ENCODE measurements at places on chromosomes 12 and 14.

- DNase-seq: no peak
Observed at GRCh38 chr12:63302269-63302940, 151.4 kb upstream of the AVPR1A start.

DNA sequence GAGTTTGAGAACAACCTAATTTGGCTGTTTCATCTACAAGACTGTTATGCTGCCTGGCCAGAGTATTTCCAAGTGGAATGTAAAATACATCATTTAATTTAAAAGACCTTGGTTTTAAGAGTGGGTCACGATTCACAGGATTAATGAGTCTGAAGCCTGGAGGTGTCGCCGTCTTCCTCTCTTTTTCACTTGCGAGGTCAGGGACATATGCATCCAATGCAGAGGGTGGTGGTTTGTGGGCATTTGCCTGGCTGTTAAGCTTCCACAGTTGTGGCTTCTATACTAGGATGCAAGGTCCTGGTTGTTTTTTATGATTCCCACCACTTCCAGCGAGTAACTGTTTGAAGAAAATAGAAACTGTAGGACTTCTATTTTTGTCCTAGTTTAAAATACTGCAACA lies 22.8 kb upstream of the RASSF3 start:
- DNase-seq: no peak

DNA sequence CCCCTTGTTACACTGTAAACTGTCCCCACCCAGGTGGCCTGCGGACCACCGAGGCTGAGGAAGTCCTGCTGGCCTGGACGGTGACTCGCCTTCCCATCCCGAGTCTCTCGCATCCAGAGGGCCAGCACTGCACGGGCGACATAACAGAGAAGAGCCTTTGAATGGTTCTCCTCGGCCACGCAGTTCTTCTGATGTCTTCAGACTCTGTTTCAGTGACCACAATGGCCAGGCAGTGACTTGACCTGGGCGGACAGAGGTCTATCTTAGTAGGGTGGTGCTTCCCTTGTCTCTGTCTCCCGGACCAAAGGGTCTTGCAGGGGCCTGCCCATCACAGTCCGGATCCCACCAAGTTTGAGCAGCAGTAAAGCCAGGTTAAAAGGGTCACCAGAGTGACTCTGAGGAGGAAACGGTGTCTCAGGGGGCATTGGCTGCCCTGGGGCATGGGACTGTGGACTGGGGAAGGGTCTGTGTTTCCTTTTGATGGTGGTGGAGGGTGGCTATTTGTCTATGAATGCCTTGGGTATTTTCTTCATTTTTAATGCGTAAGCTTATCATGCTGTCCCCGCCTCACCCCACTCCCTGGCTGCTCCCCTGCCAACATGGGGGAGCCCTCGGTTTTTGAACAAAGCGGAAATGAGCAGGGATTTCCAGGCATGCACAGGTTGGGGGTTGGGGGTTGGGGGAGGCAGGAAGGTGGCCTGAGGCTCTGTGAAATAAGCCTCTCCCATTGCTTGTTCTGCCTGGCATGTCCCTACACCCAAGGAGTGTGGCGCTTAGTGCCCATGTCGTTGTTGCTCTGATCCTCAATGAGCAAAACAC lies 10.3 kb downstream of the KRT85 start:
- no peak for DNase-seq

DNA sequence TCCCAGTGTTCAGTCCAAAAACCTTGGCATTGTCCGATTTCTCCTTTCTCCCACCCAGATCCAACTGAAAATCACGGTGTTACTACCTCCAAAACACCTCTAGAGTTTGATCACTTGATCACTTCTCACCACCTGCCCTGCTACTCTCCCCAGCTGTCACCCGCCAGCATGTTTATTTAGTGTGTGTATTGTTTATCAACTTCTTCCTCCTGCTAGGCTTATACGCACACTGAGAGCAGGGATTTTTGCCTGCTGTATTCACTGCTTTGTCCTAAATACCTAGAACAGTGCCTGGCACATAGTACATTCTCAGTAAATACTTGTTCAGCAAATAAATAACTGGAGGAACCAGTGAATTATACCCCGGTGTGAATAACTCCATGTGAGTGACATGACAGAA lies 5.0 kb downstream of the BDKRB1 start:
- DNase-seq: no peak

Measured in activated T-cell treated with anti-CD3 and anti-CD28 coated beads for 4 hours (primary cell).